Mucosa of descending colon (tissue), 3 donors: ENCODE measurements at places on chromosomes 2 and 18. TPM values are rescaled to one million over a fixed set of nuclear protein-coding genes. Genes with fewer than 3 reads are reported as not detected.

The CYP27C1 gene
- 0.63 TPM for total RNA-seq

The KCNF1 gene
- total RNA-seq = 0.99 TPM

The CCDC178 gene
- total RNA-seq = not detected

The CCT4 gene
- 65.7 TPM for total RNA-seq

The MALL gene
- 170 TPM for total RNA-seq

The SLC23A3 gene
- total RNA-seq = 13.6 TPM

The CD8B2 gene
- total RNA-seq = 0.16 TPM
